Stimulated activated CD8-positive, alpha-beta memory T cell treated with anti-CD3 and anti-CD28 coated beads, Interleukin-7, amount 100 ng/mL, for 4 hours (primary cell): ENCODE measurements at places on chromosomes 4 and X.

GRCh38 chr4:76691807-76692582 lies 205.9 kb downstream of the SOWAHB start:
- DNase-seq, result no peak

DNA sequence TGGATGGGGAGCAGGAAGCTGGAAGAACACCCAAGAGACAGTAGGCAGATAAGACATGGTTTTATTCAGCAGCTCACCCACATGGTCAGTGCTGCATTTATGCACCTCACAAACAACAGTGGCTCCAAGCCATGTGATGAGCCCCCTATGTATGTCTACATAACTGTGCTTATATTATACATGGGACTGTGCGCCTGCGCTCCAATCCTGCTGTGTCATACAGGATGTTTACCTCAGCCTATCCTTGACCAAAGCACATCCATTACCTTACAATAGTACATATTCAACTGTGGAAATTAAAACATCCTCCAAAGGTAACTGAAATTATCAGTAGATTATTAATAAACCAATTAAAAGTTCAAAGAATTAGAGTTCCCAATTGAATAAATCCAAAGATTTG lies 44.1 kb upstream of the SGMS2 start:
- DNase-seq, result no peak

DNA sequence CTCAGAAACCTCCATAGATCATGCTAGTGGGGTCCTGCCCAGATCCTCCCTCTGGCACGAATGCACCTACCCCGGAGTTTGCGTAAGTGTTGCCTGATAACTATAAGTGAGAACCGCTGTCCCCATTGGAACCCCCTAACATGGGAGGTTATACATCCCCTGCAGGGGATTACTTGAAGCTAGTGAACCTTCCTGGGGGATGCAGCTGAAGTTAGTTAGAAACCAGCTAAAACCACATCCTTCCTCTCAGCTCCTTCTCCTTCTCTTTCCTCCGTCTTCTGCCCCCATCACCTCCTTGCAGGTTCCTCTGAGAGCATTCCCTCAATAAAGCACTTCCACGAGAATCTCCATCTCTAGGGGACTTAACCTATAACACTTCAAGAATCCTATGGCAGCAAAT lies 95.0 kb downstream of the ZNF827 start:
- DNase-seq, result no peak

DNA sequence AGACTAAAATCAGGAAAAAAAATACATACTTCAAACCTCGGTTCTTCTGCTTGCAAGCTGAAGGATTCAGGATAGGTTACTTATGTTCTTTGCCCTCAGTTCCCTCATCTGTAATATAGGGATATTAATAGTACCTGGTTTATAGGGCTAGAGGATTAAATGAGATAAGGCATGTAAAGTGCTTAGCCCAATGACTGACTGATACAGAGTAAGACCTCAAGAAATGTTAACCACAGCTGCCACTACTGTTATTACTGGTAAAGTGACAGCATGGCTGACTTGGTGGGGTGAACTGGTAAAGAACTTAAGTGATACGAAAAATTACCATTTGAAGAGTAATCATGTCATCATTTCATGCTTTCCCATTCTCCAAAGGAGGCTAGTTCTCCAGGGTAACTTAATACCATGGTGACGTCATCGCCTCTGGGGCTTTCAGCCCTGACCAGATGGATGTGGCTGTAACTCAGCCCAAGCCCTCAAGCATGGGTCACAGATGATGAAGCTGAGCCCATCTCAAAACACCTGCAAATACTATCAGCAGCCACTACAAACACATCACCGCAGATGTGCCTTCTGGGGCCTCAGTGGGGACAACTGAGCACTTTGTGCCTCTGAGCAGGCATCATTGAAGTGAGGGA lies 44.5 kb upstream of the SCML1 start:
- DNase-seq, result no peak

- DNase-seq, result no peak
These were observed 203.2 kb downstream of the HTR2C start for GRCh38 chrX:114787061-114787460.

GRCh38 chrX:3252744-3253143 lies 93.7 kb downstream of the MXRA5 start:
- no peak for DNase-seq

DNA sequence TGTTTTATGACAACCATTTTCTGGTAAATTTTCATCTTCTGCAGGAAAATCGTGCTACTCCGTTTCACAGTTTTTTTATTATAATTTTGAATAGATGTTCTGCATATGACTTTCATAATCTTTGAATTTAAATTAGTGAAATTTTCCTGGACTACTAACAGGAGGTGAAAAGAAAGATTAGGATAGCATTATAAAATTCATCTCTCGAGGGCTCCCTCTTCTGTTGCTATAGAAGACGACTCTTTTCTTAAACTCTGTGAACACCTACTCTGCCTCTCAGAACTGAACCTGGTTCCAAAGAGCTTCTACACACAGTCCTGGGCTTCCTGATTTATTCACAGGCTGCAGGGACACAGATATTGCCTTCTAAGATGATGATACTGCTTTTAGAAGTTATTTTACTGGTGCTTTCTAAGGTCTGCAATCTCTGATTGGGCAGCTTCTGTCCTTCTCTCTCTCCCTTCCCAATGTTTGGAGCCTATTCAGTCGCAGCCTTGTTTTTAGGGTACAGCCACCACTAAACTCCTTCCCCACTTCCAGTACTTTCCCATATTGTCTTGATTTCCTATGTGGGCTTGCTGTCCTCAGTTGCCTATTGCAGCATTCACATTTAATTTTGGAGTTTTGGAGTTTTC lies 10.1 kb upstream of the SAP30 start:
- DNase-seq, result no peak

DNA sequence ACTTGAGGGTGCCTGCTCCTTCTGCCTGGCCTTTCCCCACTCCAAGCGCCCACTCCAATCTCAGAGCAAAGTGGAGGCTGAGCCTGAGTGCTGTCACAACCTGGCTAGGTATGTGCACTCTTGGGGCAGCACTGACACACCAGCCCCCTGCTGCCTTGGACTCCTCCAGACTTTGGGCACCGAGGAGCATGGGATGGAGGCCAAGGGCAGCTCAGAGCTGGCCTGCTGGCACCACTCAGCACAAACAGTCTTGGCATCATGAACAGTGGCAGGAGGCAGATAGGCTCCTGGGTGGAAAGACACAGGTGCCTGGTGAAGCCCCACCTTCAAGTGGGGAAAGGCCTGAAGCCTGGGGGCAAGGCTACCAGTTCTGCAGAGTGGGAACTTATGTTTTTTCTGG lies 91.8 kb downstream of the KCNIP4 start:
- no peak for DNase-seq

GRCh38 chr4:123090886-123091285 lies 168.5 kb upstream of the NUDT6 start:
- DNase-seq, result no peak

DNA sequence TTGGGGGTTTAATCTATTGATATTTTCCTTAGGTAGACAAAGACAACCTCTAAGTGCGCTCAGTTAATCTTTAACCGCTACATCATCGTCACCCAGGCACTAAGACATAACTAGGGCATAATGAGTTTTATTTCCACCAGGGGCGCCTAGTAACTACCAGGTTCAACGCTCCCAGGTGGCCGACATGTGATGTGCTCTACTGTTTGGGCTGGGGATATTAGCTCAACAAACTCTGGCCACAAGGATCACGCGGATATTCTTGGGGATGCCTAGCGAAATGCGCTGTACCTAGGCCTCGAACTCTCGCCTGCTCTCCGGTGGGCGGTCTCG lies 915 bp upstream of the RAB33B start:
- DNase-seq, result no peak

DNA sequence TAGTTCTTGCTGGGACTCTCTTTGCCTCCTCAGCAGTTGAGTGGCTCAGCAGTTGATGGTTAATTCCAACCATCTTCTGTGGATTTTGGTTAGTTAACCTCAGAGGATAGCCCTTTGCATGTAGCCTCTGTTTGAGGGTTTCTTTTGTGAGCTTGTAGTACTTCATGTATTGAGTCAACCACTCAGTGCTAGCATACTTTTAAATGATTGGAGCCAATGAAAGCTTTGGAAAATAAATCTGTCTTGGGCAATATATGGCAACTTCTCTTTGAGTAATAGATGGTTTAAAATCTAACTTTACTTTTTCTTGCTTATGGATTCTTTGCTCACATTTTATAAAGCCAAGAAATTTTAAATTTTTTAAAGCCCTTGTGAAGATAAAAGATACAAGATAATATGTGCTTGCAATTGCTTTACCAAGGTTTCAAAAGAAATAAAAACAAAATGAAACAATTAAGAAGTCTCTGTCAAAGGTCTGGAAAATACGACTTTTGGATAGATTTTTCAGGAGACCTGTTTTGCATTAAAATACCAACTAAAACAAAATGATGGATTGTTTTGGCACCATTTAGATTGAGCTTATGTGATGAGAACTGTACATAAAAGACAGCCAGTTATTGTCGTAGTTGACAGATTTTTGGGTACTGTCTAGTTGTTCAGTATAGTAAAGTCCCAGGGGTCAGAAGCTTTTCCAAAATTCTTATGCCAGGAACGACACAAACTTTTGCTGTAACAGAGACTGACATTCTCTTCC lies 181.9 kb downstream of the SPRY1 start:
- no peak for DNase-seq

- DNase-seq, result no peak
These were observed 29.2 kb upstream of the NPY2R start for GRCh38 chr4:155179216-155179615.

DNA sequence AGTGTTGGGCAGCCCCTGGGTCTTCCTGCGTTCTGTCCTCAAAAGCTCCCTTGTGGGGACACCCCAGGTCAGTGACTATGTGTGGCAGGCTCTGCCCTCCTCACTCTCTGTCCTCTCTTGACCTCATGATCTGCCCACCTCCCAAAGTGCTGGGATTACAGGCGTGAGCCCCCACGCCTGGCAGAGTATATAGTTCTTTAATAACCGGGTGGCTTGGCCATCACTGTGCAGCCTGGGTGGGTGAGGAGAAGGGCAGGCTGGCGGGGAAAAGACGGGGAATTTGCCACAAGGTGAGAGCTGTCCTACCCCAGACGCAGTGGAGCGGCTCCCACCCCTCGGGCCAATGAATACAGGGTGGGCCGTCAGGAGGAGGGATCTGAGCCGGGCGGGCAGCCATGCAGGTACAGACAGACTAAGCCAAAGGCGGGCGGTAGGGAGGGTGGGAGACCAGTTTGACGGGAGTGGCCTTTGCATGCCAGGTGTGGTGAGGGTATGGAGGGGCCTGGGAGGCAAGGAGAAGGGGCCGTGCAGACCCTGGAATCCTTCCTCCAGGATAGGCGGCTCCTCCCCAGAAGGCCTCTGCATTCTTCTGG lies 2.5 kb downstream of the SH3BP2 start:
- no peak for DNase-seq

- no peak for DNase-seq
These were observed 39.4 kb downstream of the PDE5A start for GRCh38 chr4:119589165-119589564.

- no peak for DNase-seq
These were observed 187.9 kb downstream of the KDR start for GRCh38 chr4:54937501-54937900.

DNA sequence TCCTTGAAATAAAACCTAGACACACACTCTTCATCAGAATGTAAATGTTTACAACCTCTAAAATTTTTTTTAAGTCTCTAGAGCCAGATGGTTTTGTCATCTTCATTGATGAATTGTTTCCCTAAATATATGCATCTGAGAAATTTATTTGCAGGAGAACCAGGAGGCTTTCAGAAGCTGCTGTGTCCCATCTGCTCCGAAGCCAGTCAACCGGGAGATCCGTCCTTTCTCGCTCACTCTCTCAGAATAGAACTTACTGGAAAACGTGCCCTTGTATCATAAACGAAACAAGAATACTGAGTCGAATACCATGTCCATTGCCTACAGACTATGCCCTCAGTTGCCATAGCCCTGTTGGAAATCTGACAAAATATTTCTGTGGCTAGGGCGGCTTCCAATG lies 103.5 kb downstream of the SLC34A2 start:
- DNase-seq, result no peak

DNA sequence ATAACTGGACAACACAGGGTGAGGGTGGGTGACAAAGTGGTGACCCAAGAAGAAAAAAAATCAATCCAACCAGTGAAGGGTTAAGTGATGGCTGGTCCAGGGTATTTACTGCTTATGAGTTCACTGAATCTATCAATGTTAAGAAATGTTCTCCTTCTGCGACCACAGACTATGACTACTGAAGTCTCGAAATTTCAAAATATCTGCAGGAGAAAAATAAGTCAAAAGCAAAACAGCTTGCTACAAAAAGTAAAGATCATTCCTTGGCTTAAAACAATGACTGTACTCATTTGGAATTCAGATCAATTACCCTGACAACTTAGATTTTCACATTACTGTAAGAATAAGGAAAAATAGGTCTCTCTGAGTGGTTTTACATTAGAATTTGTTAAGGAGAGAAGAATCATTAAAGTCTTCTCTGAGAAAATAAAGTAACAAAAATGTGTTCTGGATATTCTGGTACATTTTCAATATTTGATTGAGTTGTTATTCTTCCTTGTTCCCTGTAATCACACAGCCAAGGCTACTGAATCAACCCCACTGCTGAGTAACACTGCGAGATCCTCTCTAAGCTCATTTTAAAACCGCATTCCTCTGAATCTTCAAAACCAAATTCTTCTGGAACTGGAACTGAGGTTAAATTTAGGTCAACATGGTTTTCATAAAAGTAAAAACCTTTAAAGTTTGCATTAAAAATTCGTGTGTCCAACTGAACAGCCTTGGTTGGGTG lies 22.7 kb downstream of the SMPX start:
- DNase-seq, result no peak

DNA sequence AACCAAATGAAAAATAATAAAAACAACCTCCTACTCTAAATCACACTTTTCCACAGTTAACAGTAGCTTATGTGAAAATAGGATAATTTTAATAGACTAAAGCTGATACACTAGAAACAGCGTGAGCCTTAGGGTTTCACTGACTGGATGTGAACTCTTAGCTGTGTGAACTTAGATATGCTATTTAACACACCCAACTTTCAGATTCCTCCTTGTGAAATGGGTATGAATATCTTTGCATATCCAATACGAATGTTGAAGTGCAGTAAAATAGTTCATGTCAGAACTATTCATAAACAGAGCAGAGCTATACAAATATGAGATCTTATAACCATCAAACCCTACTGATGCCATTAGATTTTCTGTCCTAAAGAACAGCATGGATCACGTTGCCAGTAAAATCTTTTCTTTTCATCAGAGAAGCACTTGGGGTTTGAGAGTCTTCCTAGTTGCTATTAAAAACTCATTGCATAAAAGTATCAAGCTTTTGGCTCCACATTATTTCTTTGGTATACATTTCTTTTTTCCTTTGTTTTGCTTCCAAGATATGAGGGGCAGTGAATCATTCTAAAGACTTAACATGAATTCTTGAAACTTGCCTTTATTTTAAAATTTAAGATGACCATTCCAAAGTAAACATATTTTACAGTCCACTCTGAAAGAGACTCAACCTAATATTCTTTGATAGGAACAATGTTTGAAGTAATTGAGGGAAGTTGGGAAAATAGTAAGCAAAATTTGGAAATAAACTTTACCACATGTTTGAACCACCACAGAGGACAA lies 102.4 kb downstream of the CPE start:
- no peak for DNase-seq

- no peak for DNase-seq
These were observed 168.2 kb downstream of the C4orf33 start for GRCh38 chr4:129264008-129264657.
